Type B pancreatic cell (in vitro differentiated cells): ENCODE measurements at places on chromosomes 3 and 15.
A peak's percentile ranks its signal among the peaks of the same experiment; 100 is the strongest.

- no peak for DNase-seq
- H3K4me3 ChIP-seq = no peak overlapping the region
- no peak overlapping the region for H3K27ac ChIP-seq
- no peaks in the 10 kb centered on the region for H3K36me3 ChIP-seq
- H3K4me1 ChIP-seq = no peaks in the 10 kb centered on the region
- no peaks in the 10 kb centered on the region for H3K27me3 ChIP-seq
These were observed 189.0 kb upstream of the TMC3 start for GRCh38 chr15:81562986-81563385.

- H3K4me3 ChIP-seq = no peak overlapping the region
- H3K27me3 ChIP-seq = no peaks in the 10 kb centered on the region
- H3K27ac ChIP-seq = no peak overlapping the region
- H3K36me3 ChIP-seq = peaks cover 27% of the 10 kb centered on the region
- DNase-seq = no peak
- H3K4me1 ChIP-seq = no peaks in the 10 kb centered on the region
These were observed 15.3 kb downstream of the LRRC57 start for GRCh38 chr15:42533246-42533645.

DNA sequence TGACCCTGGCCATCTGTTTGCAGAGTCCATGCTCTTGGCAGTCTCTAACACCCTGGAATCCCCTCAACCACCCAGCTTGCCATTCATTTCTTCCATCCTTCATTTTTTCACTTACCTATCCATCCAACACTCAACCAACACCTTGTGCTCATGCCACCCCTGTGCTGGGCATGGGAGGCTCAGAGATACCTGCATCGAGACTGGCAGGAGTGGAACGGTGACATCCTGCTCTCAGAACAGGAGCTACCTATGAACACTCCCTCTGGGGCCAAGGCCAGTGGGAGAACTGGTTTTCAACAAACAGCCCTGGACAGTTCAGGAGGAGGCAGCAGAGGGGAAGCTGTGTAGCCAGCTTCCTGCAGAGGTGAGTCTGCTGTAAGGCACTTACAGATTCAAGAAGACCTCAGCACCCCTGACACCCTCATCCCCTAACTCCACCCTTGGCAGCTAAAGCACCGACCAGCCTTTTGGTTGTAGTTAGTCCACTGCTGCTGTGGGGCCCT is 19.5 kb upstream of the ATP2B2 start:
- H3K27ac ChIP-seq = peak overlapping the region; percentile 4
- peaks cover 67% of the 10 kb centered on the region for H3K27me3 ChIP-seq
- H3K4me3 ChIP-seq = no peak overlapping the region
- DNase-seq = peak; percentile 29

DNA sequence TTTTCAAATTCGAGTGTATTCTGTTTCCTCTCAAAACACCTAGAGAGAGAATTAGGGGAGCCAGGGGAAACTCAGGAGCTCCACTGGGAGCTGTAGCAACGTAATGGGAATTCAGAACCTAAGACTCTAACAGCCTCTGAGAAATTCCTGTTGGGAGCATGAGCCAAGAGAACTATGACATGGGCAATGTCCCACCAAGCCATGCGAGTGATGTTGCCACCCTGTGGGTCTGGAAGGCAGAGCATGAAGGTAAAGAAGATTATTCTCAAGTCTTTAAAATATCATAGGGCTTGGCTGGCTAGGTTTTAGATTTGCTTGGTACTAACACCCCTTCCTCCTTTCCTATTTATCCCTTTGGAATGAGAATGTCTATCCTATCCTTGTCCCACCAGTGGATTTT is 392.6 kb upstream of the ADAMTS9 start:
- H3K4me1 ChIP-seq = peaks cover 10% of the 10 kb centered on the region
- H3K27me3 ChIP-seq = peaks cover 3% of the 10 kb centered on the region
- DNase-seq = no peak
- no peak overlapping the region for H3K27ac ChIP-seq
- no peaks in the 10 kb centered on the region for H3K36me3 ChIP-seq
- no peak overlapping the region for H3K4me3 ChIP-seq

- no peak overlapping the region for H3K27ac ChIP-seq
- no peaks in the 10 kb centered on the region for H3K36me3 ChIP-seq
- no peak overlapping the region for H3K4me3 ChIP-seq
- H3K4me1 ChIP-seq = no peaks in the 10 kb centered on the region
- DNase-seq = no peak
These were observed 35.8 kb downstream of the ABI3BP start for GRCh38 chr3:100957261-100957986.

- H3K4me3 ChIP-seq = no peak overlapping the region
- no peaks in the 10 kb centered on the region for H3K27me3 ChIP-seq
- no peak for DNase-seq
- H3K4me1 ChIP-seq = peaks cover 3% of the 10 kb centered on the region
- peak overlapping the region; percentile 10 for H3K27ac ChIP-seq
These were observed 263.9 kb upstream of the TGFBR2 start for GRCh38 chr3:30342318-30343060.

DNA sequence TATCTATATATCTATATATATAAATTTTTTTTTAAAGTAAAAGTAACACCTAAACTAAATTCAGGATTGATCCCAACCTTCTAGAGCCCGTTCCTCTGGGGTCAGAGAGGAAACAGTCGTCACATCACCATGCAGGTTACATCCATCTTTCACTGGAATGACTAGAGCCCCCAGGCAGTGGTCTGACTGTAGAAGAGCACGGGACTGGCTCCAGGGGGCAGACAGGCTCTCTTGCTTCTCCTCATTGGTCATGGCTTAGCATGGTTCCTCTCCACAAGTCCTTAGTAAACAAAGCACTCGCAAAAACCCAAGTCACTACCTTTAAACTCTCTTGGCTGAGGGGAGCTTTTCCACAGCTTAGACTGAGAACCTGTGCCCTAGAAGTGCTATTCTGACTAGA is 110.5 kb downstream of the NR2F2 start:
- DNase-seq = no peak
- H3K4me3 ChIP-seq = no peak overlapping the region
- peaks cover 17% of the 10 kb centered on the region for H3K27me3 ChIP-seq
- H3K4me1 ChIP-seq = no peaks in the 10 kb centered on the region
- no peaks in the 10 kb centered on the region for H3K36me3 ChIP-seq

DNA sequence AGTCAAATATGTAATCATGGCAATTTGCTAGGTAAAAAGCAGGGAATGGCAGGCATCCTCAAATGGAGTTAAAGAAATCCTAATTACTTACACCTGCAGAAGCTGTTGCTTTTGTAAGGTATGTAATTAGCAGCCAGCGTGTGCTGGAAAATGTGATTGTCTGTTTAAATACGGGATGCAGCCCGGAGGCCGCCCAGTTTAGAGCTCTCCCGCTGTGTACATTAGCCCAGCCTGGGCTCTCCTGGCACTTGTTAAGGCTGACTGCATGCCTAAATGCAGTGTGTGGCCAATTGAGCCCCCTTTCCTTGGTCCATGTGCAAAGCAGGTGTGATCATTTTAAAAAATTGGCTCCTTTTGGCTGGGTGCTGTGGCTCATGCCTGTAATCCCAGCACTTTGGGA is 9.0 kb downstream of the DPH3 start:
- no peak for DNase-seq
- peaks cover 5% of the 10 kb centered on the region for H3K4me1 ChIP-seq
- no peak overlapping the region for H3K27ac ChIP-seq
- H3K27me3 ChIP-seq = no peaks in the 10 kb centered on the region

DNA sequence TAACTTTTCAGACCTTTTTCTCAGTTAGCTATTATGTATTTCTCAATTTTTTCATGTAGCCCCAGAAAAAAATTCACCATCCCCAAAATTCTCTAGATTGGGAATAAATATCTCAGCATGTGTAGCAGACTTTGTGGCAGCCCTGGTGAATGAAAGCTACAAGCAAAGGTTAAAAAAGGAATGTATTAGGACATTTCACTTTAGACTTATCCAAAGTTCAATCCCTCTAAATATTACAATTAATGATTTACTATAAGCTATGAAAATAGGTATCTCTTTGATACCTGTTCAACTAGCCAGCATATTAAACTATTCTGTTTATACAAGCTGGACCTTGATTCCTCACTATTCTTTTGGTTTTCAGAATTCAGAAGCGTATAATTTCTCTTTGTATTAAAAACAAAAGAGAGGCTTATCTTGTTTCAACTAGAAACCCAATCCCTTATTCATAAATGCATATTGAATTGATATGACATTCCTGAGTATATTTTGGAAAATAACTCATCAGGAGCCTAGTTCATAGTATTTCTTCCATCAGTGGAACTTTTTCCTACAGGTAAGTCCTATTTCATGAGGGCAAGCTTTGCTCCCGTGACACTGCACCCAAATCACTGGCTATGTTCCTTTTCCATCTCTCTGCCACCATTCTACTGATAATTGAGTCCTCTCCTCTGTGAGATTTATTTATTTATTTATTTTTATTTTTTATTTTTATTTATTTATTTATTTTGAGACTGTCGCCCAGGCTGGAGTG is 38.0 kb downstream of the WDR72 start:
- H3K36me3 ChIP-seq = no peaks in the 10 kb centered on the region
- peaks cover 14% of the 10 kb centered on the region for H3K27me3 ChIP-seq
- no peaks in the 10 kb centered on the region for H3K4me1 ChIP-seq
- DNase-seq = no peak

DNA sequence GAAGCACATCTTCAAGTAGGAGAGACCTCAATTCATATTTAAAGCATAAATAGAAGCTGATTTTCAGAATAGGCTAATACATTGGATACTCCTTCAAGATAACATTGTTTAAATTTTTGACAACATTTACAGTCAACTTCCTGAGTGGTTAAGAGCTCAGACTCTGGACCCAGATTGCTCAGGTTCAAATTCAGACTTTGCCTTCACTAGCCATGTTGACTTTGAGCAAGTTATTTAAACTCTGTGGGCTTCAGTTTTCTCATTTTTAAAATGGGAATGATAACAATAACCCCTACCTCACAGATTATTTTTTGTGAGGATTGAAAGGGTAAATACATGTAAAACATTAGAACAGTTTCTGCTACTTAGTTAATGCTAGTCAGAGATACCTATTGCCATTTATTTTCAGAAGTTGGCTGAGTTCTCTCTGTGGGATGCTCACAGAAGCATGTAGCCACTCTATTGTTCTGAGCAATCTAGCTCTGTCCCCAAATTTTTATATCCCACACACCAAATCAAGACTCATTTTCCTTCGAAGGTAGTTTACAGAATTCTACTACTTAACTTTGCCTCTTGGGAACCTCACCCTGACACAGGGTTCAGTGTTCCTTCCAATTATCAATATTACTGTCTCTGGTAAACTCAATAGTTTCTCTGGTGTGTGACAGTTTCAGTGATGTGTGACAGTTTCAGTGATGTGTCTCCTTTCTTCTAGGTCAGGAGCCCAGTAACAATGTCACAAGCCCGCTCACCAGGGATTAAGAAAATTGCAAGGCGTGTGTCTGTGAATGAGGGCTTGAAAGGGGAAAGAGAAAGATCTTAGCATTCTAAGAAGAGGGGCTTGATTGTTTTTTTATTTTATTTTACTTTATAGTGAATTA is 79.4 kb upstream of the OSTN start:
- DNase-seq = no peak
- no peak overlapping the region for H3K4me3 ChIP-seq
- no peaks in the 10 kb centered on the region for H3K36me3 ChIP-seq
- no peaks in the 10 kb centered on the region for H3K27me3 ChIP-seq

DNA sequence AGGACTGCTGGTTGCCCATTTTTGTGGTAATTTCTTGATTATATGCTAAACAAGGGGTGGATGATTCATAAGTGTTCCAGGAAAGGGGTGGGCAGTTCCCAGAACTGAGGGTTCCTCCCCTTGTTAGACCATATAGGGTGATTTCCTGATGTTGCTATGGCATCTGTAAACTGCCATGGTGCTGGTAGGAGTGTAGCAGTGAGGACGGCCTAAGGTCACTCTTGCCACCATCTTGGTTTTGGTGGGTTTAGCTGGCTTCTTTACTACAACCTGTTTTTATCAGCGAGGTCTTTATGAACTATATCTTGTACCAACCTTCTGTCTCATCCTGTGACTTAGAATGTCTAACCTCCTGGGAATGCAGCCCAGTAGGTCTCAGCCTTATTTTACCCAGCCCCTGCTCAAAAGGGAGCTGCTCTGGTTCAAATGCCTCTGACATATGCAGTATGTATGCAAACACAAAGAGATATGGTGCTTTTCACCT is 46.2 kb downstream of the C3orf38 start:
- H3K4me3 ChIP-seq = no peak overlapping the region
- H3K27ac ChIP-seq = no peak overlapping the region
- no peaks in the 10 kb centered on the region for H3K36me3 ChIP-seq
- peaks cover 1% of the 10 kb centered on the region for H3K27me3 ChIP-seq
- H3K4me1 ChIP-seq = no peaks in the 10 kb centered on the region

- H3K4me1 ChIP-seq = peaks cover 23% of the 10 kb centered on the region
- no peak overlapping the region for H3K4me3 ChIP-seq
- no peaks in the 10 kb centered on the region for H3K27me3 ChIP-seq
- H3K27ac ChIP-seq = no peak overlapping the region
- no peak for DNase-seq
- no peaks in the 10 kb centered on the region for H3K36me3 ChIP-seq
These were observed 13.7 kb downstream of the TAGLN3 start for GRCh38 chr3:112012205-112012992.

DNA sequence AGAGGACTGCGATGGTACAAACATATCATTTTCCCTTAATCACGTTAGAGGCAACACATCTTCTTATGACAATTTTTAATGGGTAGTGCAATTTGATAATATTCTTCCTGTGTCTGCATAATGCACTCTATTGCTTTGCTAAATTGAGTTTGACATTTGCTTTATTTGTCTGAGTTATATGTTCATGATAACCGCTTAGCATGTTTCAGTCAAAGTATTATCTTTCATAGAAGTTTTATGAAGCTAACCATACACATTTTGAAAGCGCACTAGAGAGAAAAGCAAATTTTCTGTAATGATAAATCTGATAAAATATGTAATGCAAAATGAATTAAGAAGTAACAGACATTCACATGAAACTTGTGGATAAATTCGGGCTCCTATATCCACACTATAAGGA is 1276.9 kb downstream of the ZPLD1 start:
- H3K4me1 ChIP-seq = no peaks in the 10 kb centered on the region
- no peak for DNase-seq
- no peak overlapping the region for H3K27ac ChIP-seq
- H3K4me3 ChIP-seq = no peak overlapping the region

DNA sequence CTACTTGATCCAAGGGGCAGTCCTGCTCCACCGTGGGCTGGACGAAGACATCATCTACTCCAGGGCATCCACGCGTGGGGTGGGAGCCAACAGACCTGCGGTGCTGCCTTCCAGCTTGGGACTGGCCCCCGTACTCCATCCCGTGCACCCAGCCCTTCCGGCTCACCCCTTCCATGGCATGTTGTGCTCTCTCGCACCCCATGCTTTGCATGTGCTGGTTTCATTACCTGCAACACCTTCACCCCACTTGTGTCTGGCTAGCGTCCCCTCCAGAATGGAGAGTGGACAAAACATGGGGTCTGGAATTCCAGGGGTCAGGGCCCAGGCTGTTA is 30.2 kb downstream of the SEMA7A start:
- peaks cover 5% of the 10 kb centered on the region for H3K27me3 ChIP-seq
- H3K4me1 ChIP-seq = peaks cover 20% of the 10 kb centered on the region
- no peak overlapping the region for H3K4me3 ChIP-seq
- H3K36me3 ChIP-seq = no peaks in the 10 kb centered on the region

DNA sequence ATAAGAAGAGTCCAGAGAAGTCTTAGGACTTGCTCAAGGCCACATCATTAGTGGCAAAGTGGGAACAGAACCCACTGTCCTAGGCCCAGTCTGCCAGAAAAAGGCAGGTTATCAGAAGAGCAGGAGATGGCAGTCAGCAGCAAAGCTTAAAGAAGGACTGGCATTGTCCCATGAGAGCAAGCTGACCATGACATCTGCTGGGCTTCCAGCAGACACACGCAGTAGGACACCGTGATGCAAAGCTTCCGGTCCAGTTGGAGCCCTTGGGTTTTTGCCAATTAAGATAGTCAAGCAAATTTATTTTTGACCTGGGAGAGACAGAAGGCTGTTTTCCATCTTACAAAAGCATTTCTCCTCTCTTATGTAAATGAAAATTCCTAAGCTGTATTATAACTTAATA is 42.1 kb downstream of the ZBTB38 start:
- peaks cover 39% of the 10 kb centered on the region for H3K36me3 ChIP-seq
- no peak for DNase-seq
- peaks cover 56% of the 10 kb centered on the region for H3K4me1 ChIP-seq
- H3K27ac ChIP-seq = peak overlapping the region; percentile 64
